ENCODE measurements at places on chromosomes 1 and 21. TPM values are rescaled to one million over a fixed set of nuclear protein-coding genes. Genes with fewer than 3 reads are reported as not detected.

GRCh38 chr21:43727519-43728153 is 8.7 kb downstream of the PDXK start:
- peak; percentile 52 for DNase-seq

DNA sequence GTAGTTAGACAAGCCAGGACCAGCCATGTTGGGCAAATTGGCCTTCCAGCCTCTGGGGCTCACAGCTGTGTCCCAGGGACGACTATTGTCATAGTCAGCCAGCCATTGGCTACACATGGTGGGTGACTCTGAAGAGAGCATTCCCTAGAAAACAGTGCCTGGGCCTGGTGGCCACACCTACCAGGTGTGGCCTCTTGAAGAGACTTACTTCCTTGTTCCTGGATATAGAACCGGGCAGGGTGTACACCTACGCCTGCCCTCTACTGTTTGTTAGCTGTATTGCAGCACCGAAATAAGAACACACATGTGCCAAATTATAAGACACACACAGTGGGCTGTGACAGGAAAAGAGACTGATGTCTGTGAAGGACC is 134.6 kb upstream of the ARHGEF16 start:
- DNase-seq = peak; percentile 41

DNA sequence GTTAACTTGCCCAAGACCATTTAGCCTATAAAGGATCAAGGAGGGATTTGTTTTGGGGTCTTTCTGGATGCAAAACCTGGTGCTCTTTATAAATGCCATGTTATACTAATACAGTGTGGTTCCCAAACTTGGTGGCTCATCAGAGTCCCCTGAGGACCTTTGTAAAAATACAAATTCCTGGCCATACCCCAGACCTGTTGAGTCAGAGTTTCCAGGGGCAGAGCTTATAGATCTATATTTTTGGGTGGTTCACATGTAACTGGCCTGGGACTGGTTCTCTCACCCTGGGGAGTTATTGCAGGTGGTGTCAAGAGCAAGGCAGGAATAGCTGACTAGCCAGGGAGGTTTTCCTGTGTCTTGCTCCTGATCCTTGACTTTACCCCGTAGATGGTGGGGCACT is 136.9 kb upstream of the HNRNPU start:
- DNase-seq = no peak

DNA sequence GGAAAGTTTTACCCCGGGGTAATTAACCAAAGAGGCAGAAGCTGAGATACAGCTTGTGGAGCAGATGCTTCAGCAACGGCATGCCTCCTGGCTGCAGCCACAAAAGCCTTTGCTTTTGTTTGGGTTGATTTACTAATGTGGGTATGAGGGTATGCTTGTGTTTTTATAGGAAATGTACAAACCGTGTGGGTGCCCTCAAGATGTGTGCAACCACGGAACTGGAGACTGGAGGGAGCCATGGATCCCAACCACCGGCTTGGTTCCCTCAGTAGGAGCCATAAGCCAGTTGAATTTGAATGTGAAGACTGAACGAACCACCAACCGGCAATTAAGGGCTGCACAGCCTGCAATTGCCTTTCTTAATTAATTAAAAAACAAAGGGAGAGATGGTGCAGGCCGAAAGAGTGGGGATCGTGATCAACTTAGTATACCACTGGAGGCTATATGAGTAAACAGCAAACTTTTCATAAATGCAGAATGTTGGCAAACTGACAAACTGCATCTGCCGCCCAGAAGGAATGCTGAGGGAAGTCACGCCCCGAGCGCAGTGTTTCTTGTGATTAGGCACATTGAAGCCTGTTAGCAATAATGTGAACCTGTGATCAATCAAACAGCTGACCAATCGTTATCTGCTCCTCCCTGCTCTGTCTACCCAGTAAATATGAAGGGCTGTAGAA is 104.1 kb downstream of the DISP1 start:
- no peak for DNase-seq

TIMM17A gene
- polyA plus RNA-seq = 37.7 TPM

DNA sequence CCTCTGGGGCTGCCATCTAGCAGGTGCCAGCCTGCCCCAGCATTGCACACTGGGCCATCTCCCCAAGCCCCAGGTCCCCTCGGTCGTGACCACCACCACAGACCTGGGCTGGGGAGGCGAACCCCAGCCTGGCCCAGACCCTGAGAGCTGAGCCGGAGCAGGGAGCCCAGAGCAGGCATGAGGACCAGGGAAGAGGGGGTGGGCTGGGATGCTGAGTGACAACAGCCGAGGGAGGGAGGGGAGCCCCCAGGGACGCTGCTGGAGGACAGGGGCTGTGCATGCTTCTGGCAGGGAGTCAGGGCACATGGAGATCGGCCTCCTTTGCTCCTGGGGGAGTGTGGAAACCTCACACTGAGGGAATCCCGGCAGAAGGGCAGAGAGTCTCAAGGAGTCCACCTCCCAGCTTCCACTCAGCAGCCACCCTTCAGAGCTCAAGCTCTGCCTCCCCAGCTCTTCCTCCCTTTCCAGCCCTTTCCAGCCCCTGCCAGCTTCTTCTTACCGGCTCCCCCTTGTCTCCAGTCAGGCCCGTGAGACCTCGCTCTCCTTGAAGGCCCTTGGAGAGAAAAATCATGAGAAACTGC is 23.7 kb upstream of the PEF1 start:
- no peak for DNase-seq

- DNase-seq = no peak
Observed at GRCh38 chr1:92958203-92958970, 2.9 kb downstream of the DIPK1A start.

- DNase-seq = peak; percentile 34
Observed at GRCh38 chr1:183604038-183604808, 14.0 kb upstream of the NCF2 start.

GRCh38 chr1:19313961-19314882 is 2.1 kb downstream of the SLC66A1 start:
- DNase-seq = no peak

DNA sequence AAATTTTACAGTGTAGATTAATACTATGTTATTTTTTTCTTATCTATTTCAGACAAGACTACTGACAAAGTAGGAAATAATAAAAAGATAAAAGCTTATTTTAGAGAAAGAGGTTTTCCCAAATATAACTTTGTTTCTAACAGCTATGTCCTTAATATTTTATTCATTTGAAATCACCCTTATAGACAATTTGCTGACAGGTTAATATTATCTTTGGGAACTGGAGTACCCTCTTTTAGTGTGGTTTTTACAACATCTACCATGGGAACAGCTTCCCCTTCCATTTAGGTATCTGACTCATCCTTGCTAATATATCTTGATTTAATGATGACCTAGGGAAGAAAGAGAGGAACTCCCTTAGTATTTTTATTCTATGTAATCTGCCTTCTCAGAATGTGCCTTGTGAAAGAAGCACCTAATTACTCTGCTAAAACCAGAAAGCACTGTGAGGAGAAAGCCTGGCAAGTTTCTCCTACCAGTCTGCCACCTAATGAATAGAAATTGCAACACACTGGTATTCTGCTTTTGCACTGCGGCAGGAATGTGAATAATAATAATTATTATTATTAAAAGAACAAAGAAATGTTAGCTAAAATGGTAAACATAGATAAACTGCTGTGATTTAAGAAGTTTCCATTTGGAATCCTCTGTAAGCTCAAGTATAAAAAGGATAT is 192.8 kb downstream of the PDE4B start:
- DNase-seq = no peak

DNA sequence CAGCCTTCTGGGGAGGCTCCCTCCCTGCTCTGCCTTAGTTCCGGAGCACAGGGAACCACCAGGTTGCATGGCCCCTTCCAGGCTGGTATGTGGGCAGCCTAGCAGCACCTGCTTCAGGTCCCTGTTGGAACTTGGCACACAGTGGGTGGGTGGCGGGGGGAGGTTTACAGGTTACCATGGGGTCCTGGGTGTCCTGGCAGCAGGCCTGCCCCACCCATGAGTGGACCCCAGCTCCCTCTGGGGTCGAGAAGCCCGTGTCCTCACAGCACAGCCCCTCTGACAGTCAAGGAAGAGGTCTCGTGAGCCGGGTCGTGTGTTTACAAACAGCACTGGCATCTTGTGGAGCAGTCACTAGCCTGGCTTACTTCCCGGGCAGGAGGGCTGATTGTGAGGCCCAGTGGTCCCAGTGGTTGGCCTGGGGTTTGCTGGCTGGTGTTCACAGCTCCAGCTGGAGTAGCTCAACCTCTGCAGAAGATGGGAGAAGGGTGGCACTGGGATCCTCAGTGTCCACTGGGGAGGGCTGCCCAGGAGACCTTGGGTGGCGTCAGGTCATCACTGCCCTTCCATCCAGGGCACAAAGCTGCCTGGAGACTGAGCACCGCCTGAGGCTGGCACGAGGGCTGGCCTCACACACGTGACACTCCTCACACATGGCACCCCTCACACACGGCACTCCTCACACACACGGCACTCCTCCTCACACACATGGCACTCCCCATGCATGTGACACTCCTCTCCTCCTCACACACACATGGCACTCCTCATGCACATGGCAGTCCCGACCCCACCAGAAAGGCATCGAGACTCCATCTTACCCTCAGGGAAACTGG is 100.9 kb downstream of the RIPK4 start:
- DNase-seq = no peak

CFHR5 gene
- polyA plus RNA-seq = not detected

GRCh38 chr1:168227620-168228019 is 1.8 kb downstream of the SFT2D2 start:
- DNase-seq = no peak

DNA sequence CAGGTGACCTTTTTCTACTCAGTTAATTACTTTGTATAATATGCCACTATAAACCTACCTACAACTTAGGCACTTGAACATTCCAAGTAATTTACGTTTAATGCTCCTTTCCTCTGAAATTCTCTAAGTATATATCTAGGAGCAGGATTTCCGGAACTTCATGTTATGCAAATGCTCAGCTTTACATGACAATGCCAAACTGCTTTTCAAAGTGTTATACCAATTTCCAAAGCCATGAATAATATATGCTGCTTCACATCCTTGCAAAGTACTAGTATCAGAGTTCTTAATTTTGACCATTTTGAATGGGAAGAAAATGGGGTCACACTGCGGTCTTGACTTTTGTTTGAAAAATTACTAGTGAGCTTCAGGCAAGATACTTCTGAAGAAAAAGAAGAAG is 5.8 kb upstream of the XCL1 start:
- no peak for DNase-seq

RNU1-4 gene
- polyA plus RNA-seq = not detected
